ENCODE measurements at places on chromosomes 6 and 20.
A peak's percentile ranks its signal among the peaks of the same experiment; 100 is the strongest.

- no peak for DNase-seq
Measured at GRCh38 chr20:35568645-35569044, 26.8 kb downstream of the ERGIC3 start.

GRCh38 chr6:129777371-129777770 lies 67.4 kb upstream of the ARHGAP18 start:
- no peak for DNase-seq

GRCh38 chr6:161494566-161494965 lies 220.7 kb upstream of the AGPAT4 start:
- DNase-seq: no peak

DNA sequence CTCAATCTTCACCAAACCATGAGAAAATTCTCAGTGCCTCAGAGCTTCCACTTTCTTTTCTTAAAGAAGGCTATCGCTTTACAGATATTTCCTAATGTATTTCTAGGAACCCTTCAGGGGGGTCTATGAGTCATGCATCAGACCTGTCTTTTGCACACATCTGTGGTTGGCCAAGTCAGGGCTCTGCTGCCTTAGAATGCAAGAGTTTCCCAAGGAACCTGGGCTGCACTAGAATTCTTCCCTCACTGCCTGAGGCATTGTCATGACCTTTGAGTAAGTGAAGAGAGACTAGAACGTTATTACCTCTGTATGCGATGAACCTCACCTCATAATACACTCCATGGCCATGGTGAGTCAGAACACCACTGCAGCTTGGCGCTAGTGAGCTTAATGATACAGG lies 365.0 kb upstream of the ID4 start:
- no peak for DNase-seq

DNA sequence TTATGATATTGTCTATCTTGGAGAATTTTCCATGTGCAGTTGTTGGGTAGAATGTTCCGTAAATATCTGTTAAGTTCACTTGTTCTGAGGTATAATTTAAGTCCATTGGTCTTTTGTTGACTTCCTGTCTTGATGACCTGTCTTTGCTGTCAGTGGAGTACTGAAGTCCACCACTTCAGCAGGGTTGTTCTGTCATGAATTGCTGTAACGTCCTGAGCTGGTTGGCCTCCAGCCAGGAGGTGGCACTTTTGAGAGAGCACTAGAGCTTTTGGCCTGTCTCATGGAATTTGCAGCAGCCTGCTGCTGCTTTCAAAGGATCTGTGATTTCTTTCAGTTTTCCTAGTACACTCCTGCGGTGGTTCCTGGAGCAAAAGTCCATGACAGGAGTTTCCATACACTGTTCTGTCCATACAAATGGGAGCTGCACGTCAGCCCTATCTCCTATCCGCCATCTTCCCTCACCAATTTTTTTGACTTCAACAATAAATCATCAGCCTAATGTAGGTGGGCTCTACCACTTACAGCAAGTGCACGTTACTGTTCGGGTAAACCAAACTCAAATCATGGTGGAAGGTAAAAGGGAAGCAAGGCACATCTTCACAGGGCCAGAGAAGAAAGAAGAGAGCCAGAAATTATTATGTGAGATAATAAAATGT lies 46.9 kb upstream of the TRERF1 start:
- no peak for DNase-seq

- no peak for DNase-seq
Measured at GRCh38 chr20:3777381-3777715, 3.9 kb downstream of the SPEF1 start.

GRCh38 chr6:21808045-21808470 lies 214.5 kb downstream of the SOX4 start:
- no peak for DNase-seq

DNA sequence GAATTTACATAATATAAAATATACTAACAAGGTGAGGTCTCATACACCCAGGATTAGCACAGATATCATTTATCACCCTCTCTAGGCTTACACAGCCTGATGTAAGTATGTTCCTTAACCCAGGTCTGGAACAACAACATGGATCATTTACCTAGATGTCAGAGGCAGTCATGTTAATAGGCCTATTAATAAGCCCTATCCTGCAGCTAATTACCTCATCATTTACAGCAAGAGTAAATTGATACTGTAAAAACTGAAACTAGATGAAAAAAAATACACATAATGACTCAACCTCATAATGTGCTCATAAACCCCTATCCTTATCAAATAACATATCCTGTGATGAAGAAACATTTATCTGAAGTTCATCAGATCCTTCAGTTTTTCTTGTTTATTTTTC lies 334.3 kb upstream of the MANEA start:
- DNase-seq: no peak

GRCh38 chr20:33814238-33814712 lies 3.1 kb downstream of the CHMP4B start:
- no peak for DNase-seq

GRCh38 chr6:156279261-156279969 lies 497.8 kb upstream of the ARID1B start:
- DNase-seq: no peak

DNA sequence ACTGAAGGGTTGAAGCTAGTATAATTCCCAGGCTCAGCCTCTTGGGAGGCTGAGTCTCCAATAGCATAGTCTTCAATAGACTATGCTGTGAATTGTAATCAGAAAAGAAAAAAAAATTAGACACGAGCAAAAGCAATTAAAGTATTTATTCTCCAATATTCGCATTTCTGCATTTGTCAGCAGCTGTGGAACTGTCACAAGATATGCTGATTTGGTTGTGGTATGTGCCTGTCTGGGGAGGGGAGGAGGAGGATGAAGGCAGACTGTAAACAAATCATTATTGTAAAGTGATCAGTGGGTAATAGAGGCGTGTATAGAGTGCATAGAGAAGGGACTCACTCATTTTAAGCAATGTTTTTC lies 10.1 kb upstream of the BICRAL start:
- peak; percentile 32 for DNase-seq

- DNase-seq: peak; percentile 26
Measured at GRCh38 chr20:63686492-63687321, 9.7 kb upstream of the TNFRSF6B start.

DNA sequence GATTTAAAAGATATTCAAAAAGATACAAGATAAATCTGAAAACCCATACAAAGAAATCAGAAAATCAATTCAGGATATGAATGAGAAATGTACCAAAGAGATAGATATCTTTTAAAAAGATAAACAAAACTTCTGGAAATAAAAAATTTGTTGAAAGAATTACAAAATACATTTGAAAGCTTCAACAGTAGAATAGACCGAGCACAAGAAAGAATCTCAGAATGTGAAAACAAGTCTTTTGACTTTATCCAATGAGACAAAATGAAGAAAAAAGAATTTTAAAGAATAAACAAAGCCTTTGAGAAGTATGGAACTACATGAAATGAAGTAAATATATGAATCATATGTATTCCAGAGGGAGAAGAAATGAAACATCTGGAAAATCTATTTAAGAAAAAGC lies 1011.0 kb downstream of the EYS start:
- no peak for DNase-seq

DNA sequence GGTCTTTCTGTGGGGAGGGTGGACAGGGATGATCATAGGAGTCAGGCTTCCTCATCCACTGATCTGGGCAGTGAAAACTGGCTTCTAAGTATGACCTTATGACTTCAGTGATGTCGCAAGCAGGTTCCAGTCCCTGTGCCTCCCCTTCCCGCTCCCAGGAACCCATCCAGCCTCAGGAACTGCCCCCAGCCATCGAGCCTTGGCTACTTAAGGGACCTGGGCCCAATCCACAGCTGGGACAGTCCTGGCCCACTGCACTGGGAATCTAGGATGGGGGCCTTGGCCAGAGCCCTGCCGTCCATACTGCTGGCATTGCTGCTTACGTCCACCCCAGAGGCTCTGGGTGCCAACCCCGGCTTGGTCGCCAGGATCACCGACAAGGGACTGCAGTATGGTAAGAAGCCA lies at the start of gene LBP:
Gene LBP (plus strand): TSS at position 236 of the 405 bp plus-strand sequence. CDS start 35 bp downstream, at position 271.
- DNase-seq: no peak

DNA sequence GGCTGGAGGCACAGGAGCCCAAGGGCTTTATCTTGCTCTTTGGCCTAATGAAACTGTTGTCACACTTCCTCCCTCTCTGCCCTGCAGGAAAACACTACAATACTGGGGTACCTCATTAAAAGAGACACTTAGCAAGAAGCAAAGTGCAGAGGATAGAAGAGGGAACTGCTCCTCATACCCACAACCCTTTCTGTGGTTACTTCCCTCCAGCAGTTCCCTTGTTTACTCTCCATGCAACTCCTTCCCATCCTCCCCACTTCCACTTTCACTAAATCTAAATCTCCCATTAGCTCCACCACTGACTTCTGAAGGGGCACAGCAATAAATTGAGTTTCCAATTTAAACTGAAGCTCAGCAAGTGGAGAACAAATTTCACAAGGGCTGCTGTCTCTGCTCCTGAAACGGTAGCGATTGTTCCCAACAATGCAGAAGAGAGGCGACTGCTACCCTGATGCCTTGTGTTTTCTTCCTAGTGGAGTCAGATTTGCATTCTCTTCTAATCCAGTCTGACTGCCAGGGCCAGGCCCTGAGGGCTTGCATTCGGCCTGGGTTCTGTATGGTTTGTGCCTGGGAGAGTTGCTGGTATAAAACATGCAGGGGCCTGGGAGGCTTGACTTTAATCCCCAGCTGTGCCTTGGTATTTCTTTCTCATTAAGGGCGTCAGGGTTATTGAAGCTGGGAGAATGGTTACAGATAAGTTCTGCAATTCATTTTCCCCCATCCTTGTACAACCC lies 454.7 kb downstream of the TFAP2B start:
- DNase-seq: no peak

DNA sequence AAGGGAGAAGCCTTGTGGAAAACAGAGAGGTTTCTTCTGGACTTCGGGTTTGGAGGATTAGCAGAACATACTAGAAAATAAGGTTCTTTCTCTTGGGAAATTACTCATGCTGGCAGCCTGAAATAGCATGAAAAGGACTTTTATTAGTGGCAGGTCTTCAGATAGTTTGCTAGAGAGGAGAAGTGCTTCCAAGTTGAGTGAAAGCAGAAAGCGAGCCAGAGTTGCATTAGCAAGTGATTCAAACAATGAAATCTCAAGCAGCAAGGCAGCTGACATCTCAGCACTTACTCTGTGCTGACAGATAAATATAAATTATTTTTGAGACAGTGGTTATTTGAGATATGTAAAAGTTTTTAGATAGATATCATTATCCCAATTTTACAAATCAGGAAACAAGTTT lies 91.9 kb downstream of the PLCB4 start:
- no peak for DNase-seq

DNA sequence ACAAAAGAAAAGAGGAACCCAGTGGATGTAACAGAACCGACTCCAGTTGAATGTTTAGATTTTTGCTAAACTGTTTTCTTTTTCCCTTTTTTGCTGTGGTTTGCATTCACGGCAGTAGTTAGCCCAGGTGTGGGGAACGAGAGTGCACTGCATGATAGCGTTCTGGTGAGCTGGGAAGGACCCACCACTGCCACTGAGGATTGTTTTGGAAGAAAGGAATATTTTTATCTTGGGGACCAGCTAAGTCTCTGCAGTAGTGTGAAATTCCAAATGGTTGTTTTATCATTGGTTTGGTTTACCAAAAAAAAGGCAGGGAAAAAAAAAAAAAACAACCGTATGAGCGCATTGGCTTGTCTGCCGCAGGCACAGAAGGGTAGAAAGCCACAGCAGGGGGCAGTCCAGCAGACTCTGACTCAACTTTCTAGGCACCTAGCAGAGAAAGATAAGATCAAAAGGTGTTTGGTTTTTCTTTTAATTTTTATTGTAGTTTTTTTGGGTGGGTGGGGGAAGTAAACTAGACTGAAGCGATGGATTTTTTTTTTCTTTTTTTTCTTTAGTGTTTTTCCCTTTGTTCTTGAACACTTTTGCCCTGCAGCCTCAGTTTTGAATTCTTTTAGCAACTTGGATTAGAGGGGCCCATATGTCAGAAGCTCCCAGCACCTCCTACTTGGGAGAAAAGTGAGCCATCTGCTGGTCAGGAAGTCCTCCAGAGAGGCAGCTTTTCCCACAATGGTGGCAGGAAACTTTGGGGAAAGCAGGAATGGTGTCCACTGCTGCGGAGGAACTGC lies 13.5 kb upstream of the RAB5IF start:
- DNase-seq: peak; percentile 51

DNA sequence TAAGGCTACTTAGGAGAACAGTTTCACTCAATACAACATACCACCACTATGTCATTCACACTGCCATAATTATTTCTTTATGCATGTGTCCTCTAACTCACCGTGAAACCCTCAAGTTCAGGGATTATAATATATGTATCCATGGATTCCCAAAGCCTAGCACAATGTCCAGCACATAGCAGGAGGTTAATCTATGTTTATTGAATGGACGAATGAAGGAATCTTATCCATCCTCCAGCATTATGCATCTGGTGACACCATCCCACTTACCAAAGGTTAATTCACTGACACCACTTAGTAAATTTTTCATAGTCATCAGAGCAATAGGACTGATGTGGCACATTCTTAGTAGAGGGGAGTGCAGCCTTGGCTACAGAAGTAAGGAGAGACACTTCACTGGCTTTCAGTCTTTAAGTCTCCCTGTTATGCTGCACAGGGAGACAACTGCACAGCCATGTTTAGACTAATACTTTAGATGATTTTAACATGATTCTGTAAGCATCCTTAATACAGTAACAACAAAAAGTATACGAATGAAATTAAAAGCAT lies 49.7 kb downstream of the EPHA7 start:
- DNase-seq: no peak

DNA sequence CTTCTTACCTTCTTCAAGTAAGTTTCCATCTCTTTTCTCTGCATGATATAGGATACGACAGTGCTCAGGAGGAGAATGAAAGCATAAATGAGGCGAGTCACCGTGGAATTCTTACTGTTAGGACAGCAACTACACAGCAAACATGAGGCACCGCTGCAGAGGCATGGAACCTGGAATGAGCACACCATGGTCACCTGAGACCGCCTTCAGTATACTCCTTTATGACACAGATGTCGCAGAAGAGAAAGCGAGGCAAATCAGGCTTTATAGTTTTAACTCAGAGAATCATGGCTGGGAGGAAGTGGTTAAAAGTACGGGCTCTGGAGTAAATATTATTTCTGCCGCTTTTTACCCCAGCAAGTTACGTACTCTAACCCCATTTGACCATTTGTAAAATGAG lies 8.0 kb downstream of the SERINC3 start:
- no peak for DNase-seq

DNA sequence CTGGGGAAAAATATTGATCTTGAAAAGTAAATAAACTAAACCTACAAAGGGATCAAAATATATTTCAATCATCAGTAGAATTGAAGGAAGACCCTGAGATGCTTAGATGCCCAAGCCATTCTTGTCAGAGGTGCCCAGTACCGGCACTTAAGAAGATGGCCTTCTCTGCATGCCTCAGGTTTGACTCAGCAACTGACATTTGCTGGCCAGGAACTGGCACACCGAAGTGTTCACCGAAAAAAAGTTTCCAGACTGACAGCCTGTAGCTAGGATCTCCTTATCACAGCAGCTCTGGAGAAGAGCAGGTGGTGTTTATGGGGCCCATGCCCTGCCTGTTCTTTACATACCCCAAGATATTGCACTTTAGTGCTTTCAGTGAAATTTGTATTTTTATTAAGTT lies 203.2 kb downstream of the MOXD1 start:
- DNase-seq: no peak

DNA sequence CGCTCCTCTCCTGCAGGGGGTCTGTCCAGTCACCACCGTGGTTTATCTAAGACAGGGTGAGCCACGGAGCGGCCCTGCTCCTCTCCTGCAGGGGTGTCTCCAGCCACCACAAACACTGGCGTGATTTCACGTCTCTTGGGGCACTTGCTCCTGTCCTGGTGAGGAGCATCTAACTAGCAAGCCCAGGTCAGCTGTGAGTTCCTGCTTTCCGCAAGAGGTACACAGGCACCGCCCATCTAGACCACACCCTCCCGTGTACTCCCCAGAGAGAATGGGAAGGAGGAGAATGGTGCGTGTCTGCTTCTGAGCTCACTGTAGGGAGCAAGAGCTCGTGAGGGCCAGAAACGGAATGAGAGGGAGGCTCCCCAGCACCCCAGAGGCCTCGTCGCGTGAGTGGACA lies 40.7 kb downstream of the DACT2 start:
- DNase-seq: no peak
